ENCODE measurements at places on chromosomes 2 and 18.

DNA sequence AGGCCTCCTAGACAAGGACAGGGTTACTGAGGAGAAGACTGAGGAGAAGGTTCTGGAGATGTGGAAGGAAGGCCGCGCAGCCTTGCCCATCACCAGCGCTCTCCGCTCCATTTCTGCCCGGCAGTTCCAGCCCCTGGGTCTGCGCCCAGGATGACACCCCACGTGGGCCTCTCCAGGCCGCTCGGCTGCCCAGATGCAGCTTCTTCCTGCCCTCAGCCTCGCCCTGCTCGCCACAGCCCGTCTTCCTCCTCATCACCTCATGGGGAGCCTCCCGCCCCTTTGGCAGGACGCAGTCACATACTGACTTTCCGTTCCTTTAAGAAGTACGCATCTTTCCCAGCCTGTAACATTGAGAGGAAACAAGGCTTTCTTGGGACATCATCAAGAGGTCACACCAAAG lies 37.1 kb downstream of the SNTG2 start:
- DNase-seq, result no peak

DNA sequence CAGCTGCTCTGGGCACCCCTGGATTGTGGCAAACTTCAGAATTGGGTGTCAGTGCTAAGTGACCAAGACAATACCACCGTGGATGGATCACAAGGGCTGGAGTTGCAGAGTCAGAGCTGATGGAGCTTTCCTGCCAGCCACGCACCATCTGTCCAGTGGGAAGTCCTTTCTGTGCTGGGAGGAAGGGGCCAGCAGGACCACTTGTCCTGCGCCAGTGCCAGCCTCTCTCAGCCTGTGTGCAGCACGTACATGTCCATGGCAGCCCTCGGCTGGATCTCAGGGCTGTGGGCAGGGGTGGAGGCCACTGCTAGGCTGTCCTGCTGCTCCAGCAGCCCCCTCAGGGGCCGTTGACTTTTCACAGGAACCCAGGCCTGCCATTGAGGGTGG lies 33.3 kb downstream of the RAB31 start:
- DNase-seq, result no peak

DNA sequence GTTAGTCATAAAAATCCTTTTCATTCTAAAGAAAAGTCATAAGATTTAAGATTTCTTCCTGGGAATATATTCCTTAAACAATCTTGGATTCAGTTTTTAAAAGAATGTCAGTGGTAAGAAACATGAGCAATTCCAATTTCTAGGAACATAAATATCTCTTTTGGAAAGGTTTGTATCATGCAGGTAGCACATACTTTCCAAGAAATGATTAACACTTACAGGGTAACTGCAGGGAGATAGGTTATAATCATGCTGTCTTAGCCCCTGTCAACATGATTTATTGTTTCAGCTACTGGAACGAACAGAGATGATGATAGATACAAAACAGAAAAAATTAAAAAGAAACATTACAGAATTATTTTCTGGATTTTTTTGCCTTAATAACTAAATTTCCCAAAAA lies 1537.7 kb downstream of the LRP1B start:
- DNase-seq, result no peak

- no peak for DNase-seq
These were observed 458.6 kb upstream of the FSIP2 start for GRCh38 chr2:185279999-185280398.

DNA sequence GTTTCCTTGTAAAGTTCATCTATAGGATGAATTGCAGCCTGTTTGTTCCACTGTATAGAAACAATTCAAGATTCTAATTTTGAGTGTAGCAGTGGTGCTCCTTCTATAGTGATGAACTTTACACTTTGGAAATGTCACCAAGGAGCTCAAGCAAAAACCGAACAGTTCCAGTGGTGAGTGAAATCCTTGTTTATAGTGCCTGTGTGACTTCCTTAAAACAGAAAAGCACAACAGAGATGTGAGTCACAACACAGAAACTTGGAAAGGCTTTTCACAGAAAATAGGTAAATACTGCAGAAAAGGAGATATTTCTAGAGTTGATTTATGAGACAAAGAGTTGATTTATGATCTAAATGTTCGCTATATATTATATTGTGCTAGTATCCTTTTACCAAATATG lies 482.0 kb downstream of the PTPRM start:
- DNase-seq, result no peak

DNA sequence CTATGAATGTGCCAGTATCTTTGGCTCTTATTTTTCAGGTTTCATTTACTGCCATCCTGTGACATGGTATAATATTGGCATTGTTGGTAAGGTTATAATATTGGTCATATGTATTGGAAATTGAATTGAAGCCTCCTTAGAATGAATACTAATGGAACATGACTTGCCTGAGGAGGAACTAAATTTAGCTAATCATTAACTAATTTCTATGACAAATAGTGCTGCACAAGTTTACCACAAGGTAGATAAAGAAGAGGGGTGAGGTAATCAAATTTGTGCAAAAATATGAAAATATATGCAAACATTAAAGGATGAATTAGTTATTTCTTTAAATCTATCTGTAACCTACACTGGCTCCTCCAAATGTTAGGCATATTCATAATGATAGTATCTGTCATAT lies 43.2 kb upstream of the ORC2 start:
- no peak for DNase-seq

GRCh38 chr2:214232271-214232670 lies 178.6 kb upstream of the VWC2L start:
- DNase-seq, result no peak

DNA sequence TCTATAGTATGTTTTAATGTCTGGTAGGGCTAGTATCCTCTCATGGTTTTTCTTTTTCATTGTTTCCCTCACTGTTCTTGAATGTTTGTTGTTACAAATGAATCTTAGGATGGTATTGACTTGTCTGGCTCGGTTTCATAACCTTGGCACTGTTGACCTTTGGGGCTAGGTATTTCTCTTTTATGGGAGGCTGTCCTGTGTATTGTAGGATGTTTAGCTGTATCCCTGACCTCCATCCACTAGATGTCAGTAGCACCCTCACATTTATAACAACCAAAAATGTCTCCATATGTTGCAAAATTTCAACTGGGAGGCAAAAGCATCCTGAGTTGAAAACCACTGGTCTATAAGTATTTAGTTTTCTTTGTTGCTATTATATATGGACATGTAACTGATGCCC lies 7.0 kb upstream of the AOX1 start:
- DNase-seq, result no peak

- DNase-seq, result no peak
These were observed 48.4 kb upstream of the STAM2 start for GRCh38 chr2:152223977-152224376.

DNA sequence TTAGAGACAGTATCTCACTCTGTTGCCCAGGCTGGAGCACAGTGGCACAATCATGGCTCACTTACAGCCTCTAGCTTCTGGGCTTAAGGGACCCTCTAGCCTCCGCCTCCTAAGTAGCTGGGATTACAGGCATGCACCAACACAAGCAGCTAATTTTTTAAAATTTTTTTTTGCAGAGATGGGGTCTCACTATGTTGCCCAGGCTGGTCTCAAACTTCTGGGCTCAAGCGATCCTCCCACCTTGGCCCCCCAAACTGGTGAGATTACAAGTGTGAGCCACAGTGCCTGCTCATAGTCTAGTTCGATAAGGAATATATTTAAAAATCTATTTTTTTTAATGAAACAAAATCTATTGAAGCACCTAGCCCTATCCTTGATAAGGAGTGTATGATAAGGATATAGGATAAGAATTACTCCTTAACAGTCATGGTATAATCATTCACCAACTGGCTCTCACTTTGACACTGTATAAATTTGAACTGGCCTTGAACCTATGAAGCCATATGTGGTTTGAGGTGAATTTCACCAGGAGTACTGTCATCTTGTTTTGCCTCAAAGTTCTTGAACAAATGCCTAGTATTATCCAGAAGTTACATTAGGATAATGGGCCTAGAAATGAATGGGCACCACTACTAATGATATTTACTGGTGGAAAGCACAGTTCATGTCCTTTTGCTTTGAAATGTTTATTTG lies 71.1 kb downstream of the EXOC6B start:
- no peak for DNase-seq

DNA sequence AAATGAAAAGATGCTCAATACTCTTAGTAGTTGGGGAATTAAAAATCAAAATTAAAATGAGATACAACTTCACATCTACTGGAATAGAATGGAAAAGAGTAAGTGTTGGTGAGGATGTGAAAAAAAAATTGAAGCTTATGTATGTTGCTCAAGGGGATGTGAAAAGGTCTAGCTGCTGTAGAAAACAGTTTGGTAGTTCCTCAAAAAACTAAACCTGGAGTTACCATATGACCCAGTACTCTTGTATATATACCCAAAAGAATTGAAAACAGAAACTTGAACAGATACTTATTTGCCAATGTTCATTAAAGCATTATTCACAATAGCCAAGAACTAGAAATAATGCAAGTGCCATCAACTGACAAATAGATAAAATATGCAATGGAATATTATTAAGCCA lies 208.4 kb downstream of the FIGN start:
- no peak for DNase-seq

DNA sequence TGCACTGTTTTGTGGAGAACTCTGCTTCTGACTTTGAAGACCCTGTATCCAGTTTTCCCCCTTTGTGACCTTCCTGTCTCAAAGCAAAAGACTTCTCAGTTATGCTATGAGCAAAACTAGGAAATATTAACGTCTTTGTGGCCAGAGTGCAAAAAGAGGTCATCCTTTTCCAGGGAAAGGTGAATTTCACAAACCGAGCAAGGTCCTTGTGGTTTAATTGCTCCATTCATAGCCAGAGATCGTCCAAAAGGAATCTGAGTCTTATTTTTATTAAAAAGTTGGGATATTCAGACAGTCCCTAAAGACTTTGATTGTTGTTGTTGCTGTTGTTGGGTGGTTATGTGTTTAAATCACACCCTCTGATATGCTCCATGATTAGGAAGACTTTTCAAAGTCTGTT lies 77.4 kb downstream of the NAB1 start:
- no peak for DNase-seq

GRCh38 chr2:236628981-236629605 lies 59.5 kb downstream of the ACKR3 start:
- no peak for DNase-seq

GRCh38 chr2:181605889-181606837 lies 50.7 kb downstream of the CERKL start:
- DNase-seq, result no peak

- DNase-seq, result no peak
These were observed 13.3 kb downstream of the GAREM2 start for GRCh38 chr2:26185954-26186770.

DNA sequence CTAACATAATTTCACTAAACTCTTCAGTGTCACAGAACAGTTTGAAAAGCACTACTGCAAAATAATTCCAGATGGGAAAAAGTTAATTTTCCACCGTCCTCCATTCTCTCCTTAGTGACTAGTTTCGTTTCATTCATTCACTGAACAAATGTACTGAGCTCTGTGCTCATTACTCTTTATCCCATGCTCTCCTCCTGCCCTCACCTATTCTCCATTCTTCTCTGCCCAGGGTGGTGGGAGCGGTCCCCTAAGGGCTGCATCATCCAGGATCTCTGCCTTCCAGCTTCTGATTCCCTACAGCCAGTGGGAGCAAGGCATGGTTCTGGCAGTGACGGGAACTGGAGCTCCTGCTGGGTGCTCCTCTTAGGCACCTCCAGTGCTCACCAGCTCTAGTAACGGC lies 133.9 kb upstream of the TLK1 start:
- no peak for DNase-seq

DNA sequence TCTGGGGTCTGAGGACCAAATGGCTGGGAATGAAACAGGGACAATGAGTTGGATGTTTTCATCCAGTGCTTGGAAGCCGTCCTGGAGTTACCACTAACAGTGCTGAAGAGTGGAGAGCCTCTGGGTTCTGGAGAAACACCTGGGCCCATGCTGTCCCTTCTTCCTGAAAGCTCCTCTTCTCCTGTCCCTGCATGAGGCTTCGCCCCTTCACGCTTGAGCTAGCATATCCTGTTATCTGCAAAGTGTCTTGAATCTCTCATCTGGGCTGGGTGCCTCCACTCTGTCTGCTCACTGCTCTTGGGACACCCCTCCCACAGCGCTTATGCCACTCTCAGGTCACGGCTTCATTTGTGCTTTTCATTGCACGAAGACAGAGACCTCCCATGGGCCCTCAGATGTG lies 154.5 kb downstream of the MYCN start:
- no peak for DNase-seq

DNA sequence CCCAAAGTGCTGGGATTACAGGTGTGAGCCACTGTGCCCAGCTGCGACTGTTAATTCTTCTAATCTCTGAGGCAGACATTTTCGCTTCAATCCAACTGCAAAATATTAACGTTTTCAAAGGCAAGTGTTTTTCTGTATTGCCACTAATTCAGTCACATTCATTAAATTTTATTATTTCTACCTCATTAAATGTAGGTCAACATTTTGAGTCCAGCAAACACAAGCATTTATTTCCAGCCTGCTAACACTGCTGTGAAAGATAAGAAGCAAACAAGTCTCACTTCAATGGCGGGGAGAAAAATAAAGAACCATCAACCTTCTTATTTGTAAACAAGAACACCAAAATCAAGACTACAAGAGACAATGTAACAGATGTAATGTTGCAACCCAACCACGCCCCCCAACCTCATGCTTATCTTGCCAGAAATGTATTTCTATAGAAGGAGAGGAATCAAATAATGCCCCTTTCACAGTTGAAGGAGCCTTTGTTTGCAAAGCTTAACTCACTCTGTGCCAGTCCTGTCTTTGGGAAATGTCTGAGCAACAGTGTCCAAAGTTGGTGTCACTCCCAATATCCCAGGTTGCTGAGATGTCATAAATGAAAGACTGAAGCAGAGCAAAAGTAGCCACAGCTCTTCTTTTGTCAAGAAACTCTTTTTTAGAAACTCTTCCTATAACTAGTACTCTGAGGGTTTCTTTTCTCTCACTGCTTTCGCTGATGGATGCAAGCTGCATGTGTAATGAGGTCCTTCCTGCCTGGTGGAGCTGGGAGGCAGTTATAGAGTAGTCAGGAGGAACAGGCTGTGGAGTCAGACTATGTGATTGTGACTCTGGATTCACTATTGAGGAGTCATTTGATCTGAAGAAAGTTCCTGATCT lies 8.6 kb downstream of the DOCK10 start:
- DNase-seq, result no peak

- no peak for DNase-seq
These were observed 1.4 kb downstream of the PPM1G start for GRCh38 chr2:27407798-27408491.

DNA sequence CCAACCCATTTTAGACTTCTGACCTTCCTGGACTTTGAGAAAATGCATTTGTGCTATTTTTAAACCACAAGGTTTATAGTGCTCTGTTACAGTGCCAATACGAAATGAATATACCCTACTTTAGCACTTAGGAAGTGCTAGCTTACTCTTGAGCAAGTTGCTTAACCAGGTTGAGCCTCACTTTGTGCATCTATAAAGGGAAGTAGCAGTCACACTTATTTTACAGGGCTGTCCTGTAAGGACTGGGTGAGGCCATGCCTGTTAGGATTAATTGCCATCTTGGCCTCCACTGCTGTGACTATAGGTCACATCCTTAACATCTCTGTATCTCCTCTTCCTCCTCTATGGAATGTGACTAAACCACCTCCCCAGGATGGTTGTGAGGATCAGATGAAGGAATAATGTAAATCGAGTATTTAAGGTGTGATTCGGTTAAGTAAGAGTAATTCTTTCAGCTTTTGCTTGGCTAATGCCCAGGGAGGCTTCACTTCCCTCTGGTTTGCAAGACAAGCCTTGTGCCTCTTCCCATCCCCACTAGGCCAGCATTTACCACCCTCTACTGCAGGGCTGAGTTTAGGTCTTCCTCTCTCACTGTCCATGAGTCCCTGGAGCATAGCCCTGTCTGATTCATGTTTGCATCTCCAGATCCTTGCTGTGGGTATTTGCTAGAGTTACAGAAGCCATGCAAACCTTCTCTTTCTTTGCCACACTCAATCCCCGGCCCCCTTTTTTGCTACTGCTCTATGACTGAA lies 341.2 kb downstream of the ZNF521 start:
- DNase-seq, result no peak
